ENCODE measurements at places on chromosomes 6 and 20.

- DNase-seq, result peak; percentile 88
Observed at GRCh38 chr20:15637950-15638754, 935.1 kb downstream of the KIF16B start.

- DNase-seq, result peak; percentile 47
Observed at GRCh38 chr6:101276066-101276465, 117.4 kb upstream of the GRIK2 start.

DNA sequence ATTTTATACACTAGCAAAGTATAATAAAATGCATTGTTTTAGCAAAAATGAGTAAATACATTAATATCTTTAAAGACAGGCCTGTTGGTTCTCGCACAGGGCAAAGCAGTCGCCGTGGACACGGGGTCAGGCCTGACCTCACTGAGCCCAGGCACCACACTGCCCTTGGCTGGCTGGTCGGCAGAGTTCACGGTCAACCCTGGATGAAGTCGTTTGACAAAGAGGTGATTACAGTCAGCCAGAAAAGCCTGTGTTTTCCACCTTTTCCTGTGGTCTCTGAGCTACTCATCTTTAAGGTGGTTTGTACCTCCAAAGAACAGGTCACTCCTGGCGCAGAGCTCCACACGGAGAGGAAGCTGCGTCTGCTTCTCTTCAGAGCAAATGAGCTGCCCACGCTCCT lies 191.5 kb downstream of the DLL1 start:
- no peak for DNase-seq

DNA sequence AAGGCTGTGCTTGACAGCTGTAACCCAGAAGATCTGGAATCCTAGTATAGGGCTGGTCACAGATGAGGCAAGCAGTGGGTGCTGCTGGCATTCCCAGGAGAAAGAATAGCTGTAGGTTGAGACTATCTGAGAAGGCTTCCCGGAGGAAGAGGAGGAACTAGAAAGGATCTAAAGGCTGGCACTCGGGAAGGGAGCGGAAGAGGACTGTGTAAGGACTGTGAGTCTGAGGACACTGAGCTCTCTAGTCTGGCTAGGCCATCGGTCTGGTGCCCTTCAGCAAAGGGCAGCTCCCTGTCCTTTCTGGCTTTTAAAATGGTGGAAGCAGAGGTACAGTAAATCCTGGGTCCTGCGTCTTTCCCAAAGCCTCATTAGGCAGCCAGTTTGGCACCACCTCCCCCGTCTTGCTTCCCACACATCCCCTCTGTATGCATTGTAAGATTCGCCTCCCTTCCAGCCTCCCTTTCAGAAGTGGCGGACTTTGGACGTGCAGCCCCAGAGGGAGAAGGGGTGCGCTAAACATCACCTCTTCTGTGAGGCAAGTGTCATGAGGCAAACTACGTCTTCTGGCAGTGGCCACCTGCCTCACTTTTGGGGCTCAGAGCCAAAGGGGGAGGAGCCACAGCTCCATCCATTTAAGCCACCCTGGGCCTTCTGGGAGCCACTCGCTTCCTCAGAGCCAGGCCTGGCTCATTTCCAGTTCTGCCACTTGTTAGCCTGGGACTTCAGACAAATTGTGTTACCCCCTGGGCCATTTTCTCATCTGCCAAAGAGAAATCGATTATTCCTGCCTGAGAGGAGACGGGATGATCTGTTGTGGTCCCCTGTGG lies 8.6 kb downstream of the SNPH start:
- no peak for DNase-seq

DNA sequence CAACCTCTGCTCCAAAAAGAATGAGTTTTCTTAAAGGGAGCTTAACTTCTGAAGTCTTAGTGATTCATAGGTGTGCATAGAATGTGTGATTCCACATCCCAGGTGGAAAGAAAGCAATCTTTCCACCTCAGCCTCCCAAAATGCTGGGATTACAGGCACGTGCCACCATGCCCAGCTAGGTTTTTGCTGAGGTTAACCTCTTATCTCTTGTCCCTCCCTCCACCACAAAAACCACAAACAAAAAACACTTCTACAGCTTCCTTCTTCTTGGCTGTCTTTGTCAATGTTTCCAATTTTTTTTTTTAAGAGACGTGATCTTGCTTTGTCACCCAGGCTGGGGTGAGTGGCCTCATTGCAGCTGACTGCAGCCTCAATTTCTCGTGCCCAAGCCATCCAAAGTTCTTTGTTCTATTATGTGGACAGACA lies 8.1 kb upstream of the CSE1L start:
- no peak for DNase-seq

GRCh38 chr6:127484212-127484863 lies 25.1 kb upstream of the KIAA0408 start:
- peak; percentile 86 for DNase-seq

DNA sequence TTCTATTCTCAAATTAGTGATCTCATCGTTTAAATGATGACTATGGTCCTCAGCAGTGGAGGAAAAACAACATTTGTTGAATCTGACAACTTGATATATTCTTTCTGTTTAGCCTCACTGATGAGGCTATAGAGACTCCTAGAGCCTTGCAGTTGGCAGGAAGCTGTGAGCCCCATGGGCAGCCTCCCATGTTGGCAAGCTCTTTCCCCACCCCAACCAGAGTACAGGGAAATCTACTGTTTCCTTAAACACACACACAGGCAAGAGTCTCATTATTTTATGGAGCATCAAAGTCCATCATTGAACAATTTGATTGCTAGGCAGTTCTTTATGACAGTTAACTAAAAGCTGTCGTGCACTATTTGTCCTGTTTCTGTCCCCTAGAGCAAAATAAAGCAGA lies 498.2 kb upstream of the CITED2 start:
- no peak for DNase-seq

DNA sequence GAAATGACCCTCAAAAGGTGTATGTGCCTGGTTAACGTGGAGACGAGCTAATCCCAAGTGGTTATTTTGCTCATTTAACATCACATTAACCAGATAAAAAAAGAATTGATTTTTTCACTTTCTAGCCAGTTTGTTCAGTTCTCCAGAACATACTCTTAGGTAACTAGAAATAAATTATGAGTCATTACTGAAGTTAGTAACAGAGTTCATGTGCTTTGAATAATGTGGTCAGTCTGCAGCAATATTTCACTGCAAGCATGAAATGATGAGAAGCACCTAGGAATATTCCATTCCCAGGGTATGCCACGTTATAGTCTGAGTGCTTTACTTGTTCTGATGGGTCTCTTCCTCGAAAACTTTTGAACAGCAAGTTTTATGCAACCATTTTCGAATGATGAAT lies 138.3 kb upstream of the INSM1 start:
- peak; percentile 30 for DNase-seq

DNA sequence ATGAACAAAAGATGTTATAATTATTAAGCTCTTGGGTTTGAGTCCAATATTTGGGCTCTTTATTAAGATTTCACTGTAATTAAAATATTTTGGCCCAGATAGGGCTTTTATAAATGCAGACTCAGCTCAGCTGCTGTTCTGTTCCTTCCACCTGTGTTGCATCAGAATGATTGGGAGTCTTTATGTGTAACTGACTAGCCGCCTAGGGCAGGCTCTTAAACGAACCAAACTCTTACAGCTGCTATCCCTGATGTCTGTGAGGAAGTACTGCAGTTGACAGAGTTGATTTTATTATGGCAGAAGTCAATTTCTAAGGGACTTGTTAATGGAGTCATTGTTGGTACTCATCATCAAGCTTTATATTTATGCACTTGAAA lies 144.7 kb downstream of the MYO6 start:
- no peak for DNase-seq

DNA sequence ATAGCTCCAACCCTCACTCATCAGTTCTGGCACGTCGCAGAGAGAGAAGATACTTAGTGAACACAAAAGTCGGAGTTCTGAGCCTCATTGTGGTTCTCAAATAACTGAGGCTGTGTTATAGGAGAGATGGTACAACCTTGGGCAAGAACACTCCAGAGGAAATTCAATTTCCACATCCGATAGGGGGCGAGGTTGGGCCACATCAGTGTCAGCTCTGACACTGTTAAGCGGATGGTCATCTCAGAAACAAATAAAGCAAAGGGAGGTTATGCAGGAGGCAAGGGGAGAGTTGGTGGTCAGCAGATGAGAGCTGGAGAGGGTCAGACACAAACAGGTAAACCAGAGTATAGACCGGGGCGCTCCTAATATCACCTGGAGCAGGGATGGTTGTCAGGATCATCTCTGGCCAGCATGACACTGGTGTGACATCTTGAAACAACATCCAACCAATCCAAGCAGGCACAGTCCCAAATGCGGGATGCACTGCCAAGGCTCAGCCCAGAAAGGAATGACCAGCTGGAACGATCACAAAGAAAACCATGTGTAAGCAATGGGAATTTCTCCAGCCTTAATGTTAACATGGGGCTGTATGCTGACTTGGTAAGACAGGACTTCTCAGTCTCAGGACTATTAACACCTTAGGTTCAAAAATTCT lies 331.8 kb downstream of the HACE1 start:
- DNase-seq, result no peak

- peak; percentile 79 for DNase-seq
Observed at GRCh38 chr20:53805895-53806384, 212.3 kb upstream of the ZNF217 start.

Data from renal cortical epithelial cell (primary cell).